EH (cell line): ENCODE measurements at places on chromosomes 5 and 9.

DNA sequence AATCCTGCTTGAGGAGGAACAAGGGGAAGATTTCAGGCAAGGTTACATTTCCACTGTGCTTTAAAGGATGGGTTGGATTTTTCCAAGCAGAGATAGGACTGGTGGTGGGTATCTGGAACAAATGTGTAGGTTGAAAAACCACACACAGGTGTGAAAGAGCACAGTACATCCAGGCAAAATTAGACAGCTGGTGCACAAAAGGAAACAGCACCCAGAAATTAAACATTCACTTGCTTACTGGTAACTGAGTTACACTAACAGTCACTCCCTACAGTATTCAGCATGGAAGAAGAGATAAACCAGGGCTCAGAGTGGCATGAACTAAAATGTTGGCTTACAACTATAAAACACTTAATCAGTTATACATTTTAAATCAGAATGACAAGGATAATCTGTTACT lies 81.5 kb upstream of the RASEF start:
- DNase-seq, result no peak

- DNase-seq, result no peak
These were observed 138.8 kb upstream of the RETREG1 start for GRCh38 chr5:16755641-16756040.

DNA sequence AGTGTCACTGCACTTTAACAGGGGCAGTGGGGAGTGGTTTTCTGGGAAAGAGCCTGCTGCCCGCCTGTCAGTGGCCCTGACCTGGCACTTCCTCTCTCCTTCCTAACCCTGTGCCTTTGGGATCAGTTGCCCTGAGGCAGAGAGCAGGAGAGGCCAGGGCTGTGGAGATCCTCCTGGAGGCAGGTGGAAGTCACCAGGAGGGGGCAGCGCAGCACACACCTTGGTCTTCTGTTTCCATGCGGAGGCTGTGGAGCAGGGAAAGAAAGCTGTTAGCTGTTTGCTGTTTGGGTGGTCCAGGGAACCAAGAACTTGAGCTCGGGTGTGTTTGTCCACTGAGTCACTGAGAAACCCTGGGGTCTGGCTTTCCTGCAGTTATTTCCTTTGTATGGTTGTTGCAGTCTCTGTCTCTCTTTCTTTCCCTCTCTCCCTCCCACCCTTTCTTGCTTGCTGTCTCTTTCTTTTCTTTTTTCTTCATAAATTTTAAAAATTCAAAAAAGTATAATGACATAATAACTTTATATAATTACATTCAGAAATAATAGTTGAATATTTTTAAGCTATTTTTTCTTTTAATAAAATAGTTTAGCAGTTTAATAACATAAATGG lies 28.1 kb downstream of the NTRK2 start:
- DNase-seq, result peak; percentile 68

DNA sequence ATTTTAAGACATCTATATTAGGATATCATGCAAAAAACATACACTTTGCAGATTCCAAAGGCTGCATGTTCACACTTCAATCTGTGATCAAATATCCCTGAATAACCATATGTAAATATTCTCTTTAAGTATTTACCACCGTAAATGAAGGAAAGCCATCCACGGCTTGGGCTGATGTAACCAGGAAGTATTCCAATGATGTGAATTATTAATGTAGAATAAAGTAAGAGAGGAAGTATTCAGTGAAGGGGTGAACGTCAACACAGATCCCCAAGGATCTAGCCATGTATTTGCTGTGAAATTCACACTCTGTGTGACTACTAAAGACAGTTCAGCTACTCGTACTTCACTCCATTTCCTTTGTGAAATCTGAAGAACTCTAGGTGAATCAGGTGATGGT lies 75.2 kb downstream of the CDH6 start:
- DNase-seq, result no peak

- DNase-seq, result no peak
These were observed 34.1 kb upstream of the UNC5A start for GRCh38 chr5:176776141-176776865.

- peak; percentile 50 for DNase-seq
These were observed 102.5 kb upstream of the GABRP start for GRCh38 chr5:170681013-170681433.

- peak; percentile 70 for DNase-seq
These were observed 138.3 kb upstream of the SMIM23 start for GRCh38 chr5:171647043-171647903.

DNA sequence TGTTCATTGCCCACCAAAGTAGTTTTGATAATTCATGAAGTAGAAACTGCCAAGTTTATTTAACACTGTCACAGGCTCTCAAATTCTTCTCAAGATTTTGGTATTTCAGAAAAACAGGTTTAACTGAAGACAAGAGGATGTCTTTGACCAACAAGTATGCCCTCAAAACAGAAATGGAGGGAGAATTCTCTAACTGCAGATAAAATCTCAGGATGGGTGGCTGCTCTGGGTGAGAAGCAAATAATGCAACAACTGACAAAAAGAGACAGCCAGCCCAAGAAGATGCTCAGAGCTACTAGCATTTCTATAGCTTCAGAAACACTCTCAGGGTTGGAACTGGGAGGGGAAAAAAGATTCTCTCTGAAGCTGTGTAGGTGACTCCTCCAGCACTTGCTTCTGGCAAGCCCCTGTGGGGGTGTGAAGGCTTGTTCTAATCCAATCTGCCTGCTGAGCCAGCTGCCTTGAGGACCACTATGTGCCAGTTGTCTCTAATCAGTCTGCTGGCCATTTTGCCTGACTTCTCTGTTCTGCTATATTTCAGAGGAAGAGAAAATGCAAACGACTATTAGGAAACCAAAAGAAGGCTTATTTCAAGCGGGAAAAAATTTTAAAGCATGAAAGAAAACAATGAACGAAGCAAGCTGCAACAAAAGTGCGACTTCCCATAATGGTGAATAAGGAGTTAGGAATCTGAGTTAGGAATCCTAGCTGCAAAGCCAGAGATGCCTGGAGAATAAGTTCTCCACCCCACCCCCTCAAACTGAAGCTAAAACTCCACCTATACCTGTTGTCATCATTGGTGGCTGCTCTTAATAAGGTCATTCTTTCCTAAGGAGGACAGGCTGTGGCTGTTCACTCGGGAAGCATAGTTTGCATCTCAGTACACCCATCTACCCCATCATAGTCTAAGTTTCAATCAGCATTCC lies 147.5 kb downstream of the GNAQ start:
- DNase-seq, result peak; percentile 78
